ENCODE measurements at places on chromosomes 2 and 18.
A peak's percentile ranks its signal among the peaks of the same experiment; 100 is the strongest.

GRCh38 chr2:44705356-44705755 is 236.1 kb upstream of the SIX3 start:
- DNase-seq: no peak

DNA sequence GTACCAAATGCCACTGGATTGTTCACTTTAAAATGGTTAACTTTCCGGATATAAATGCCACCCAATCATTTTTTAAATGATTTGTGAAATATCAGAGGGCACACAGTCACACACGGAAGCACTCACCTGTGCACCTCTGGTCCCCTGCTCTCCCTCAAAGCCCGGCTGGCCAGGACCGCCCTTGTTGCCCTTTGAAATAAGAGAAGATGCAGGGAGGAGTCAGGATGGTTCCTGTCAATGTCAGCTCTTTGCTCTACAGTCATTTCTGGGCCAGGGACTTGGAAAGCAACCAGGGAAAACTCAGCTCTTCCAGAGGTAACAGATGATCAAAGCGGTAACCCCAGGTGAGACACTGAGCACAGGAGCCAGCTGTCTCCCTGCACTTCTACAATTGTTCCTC is 60.7 kb downstream of the COL6A3 start:
- DNase-seq: no peak

GRCh38 chr2:83579507-83579906 is 879.6 kb downstream of the SUCLG1 start:
- no peak for DNase-seq

- DNase-seq: no peak
These were observed 254.1 kb downstream of the IKZF2 start for GRCh38 chr2:212897296-212897695.

- DNase-seq: no peak
These were observed 43.4 kb downstream of the DSC3 start for GRCh38 chr18:30999186-30999585.

- no peak for DNase-seq
These were observed 9.7 kb downstream of the CCT4 start for GRCh38 chr2:61878761-61879160.

DNA sequence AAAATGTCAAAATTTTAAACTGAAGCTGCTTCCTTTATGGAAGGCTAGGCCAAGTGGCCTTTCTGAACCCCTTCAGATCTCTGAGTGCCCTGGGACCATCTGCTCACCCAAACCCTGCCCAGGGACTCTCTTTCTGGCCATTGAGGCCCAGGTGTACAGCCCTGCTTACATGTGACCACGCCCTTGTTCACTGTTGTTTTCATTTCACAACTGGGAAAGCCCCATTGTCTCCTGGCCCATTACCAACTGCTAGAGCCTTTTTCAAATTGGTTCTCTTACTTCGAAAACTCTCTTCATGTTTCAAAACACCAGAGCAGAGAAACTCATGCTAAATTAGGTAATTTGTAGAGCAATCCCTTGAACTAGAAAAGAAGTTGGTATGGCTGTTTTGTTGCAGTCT is 219.5 kb upstream of the TANK start:
- peak; percentile 61 for DNase-seq

GRCh38 chr2:241655516-241656189 is 18.2 kb downstream of the ATG4B start:
- no peak for DNase-seq

DNA sequence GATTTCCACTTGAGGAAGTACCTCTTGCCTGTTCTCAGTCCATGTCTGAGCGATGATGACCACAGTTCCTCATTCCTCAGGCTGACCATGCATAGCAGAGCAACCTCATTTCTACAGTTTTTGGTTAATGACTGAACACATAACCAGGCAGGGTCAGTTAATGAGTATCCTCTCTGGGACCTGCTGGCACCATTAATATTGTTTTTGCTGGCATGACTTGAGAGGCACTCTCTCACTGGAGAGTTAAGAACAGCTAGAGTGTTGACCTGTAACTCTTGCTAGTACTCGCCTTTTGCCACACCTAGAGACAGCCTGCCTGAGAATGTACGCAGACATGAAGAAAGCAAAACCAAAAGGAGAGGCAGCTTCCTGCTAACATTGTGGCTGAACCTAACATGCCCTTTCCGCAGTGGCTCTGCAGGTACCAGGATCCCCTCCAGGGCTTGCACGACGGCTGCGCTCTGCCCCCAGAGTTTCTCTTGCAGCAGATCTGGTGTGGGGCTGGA is 23.9 kb downstream of the PECR start:
- DNase-seq: peak; percentile 90

DNA sequence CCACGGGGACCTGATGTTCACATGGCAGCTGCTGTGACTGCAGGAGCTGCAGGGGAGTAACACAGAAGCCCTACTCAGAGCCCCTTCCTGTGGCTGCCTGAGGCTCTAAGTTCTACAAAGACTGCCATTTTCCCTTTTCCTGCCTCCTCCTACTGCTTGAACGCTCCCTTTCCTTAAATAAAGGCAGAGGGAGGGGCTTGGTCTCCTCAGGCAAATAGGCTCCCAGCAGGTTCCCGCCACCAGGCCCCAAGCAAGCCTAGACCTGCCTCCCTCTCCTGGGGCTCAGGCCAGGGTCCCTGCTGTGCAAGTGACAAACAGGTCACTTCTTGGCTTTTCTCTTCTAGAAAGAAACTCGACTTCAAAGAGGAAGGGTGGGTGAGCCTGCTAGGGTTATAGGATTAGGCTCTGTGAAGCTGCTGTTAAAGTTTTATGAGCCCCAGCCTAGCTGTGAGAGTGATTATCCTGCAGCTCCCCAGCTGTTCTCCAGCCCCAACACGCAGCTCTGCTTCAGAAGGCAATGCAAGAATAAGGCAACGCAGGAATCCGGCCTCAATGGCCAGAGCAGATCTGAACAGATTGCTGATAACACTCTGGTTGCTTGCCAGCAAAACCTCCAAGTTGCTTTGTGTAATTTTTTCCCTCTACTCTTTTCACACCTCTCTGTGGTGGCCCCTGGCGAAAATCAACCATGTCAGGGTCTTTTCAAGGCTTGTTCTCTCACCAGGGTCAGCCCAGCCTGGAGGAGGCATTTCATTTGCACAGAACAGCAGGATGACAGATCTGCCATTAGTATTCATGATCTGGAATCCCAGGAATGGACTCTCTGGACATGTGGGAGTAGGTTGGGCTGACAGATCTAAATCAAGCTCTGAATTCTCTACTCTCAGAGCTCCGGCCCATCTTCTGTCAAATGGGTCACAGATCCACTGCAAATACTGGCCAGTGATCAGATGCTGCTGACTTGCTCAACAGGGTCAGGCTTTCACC is 71.3 kb downstream of the MRO start:
- DNase-seq: no peak
